ENCODE measurements at places on chromosomes 2 and 18.
A peak's percentile ranks its signal among the peaks of the same experiment; 100 is the strongest.

GRCh38 chr2:198141726-198142125, 337.3 kb downstream of the PLCL1 start:
- DNase-seq, result no peak

- DNase-seq, result no peak
Measured at GRCh38 chr2:234702731-234703225, 205.9 kb upstream of the ARL4C start.

- no peak for DNase-seq
Measured at GRCh38 chr18:68177807-68178702, 536.9 kb downstream of the TMX3 start.

GRCh38 chr2:226906163-226906693, 70.4 kb downstream of the RHBDD1 start:
- no peak for DNase-seq

DNA sequence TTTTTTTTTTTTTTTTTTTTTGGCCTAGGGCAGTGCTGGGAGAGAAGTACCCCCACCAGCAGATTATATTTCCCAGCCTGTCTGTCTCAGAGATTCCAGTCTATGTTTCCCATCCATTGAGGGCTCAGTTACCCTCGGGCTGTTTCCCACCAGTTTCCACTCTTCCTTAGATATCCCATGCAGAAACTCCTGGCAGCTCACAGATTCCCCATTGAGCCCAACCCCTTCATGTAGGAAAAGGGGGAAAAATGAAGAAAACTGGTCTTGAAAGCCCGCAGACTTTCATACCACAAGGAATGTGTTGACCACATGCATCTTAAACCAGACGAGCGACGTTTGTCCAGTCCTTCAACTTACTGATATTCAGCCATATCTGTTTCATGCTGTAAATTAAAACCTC, 15.2 kb downstream of the ASXL3 start:
- DNase-seq, result no peak

- peak; percentile 86 for DNase-seq
Measured at GRCh38 chr2:197108758-197109157, 182.3 kb upstream of the PGAP1 start.

DNA sequence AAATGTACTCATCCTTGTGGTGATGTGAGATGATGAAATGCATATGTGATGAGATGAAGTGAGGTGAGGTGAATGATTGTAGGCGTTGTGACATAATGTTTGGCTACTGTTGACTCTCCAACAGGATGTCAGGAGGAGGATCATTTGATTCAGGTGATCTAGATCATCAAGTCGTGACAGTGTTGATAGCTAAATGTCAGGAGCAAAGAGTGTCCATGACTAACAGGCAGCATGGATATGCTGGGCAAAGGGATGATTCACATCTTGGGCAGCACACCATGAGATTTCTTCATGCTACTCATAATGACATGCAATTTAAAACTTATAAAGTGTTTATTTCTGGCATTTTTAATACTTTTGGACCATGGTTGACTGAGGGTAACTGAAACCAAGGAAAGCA, 40.2 kb upstream of the UBXN4 start:
- DNase-seq, result no peak

- no peak for DNase-seq
Measured at GRCh38 chr18:77457681-77458080, 208.0 kb downstream of the GALR1 start.

GRCh38 chr2:226426292-226426736, 373.3 kb downstream of the IRS1 start:
- DNase-seq, result no peak

GRCh38 chr2:75379476-75380210, 180.3 kb upstream of the TACR1 start:
- DNase-seq, result no peak

DNA sequence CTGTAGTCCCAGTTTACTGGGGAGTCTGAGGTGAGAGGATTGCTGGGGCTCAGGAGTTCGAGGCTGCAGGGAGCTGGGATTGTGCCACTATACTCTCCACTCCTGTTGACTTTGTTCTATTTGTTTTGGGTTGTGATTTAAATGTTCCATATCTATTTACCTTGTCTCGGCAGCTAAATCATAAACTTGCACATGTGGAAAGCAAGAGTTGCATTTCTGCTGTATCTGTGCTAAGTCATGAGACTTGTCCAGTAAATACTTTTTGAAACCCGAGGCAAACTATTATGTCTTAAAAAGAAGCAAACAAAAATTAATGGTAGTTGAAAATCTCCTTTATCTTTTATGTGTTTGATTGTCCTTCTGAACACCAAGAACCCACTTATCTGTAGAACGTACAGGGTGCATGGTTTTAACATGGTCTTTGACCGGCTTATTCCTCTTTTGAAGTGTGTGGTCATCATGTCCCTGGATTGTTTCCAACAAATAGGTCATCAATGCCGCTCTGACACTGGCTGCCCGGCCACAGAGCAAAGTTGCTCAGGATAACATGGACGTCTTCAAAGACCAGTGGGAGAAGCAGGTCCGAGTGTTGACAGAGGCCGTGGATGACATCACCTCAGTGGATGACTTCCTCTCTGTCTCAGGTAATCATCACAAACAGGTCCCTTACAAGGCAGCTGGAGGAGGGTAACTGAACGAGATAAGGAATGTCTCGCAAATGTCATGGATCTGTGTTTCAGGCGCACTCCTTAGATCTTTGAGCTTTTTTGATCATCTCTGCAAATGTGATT, 241.1 kb upstream of the LRRTM1 start:
- no peak for DNase-seq

- DNase-seq, result no peak
Measured at GRCh38 chr2:195356920-195357440, 300.0 kb upstream of the SLC39A10 start.

DNA sequence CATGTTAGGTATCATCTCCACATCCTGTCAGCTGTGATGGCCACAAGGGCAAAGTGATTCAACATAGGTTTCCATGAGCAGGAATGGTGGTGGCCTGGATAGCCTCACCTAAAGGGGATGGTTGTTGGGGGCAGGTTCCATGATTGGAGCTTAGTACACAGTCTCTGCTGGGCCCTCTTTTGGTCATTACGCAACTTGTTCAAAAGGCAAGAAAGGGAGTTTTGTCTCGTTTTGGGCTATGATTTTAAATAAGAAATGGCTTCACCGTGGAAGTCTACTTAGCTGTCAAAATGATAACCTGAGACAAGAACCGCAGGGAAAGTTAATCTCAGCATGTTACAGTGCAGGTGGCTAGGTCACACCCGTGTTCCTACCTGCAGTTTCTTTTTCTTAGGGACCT, 13.1 kb upstream of the MC4R start:
- DNase-seq, result no peak

DNA sequence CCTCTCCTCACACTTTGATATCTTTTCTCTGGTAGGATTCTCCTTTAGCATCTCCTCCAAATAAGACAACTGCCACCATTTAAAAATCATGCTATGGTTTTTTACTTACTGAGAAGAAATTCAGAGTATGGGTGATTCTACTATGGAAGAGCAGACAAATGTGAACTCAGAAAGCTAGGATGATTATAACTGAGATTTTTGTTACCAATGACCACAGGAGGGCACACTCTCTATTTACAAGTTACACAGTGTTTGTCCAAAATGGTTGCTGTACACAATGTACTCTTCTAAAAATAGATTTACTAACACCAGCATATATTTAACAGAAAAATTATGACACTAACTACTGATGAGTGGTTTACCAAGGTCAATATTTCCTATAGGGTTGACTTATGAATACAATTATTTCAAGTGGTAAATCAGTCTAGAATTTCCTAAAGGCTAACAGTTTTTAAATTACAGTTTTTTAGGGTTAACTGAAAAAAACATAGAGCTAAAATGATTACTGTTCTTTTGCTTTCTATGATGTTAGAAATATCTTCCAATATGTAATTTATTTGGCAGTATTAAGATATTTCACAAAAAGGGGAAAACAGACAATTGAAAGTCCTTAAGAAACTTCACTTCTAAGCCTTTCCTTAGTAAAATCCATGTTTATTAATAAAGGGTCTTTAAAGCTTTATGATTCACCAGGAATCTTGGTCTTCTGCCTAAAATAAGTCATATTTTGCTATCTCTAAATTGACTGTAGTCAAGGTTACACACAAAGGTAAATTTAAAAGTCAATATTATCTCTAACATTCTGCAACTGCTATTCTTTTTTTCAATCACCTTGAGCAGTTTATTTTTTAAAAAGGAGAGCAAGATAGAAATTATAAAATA, 57.2 kb downstream of the MAP4K3 start:
- peak; percentile 22 for DNase-seq

DNA sequence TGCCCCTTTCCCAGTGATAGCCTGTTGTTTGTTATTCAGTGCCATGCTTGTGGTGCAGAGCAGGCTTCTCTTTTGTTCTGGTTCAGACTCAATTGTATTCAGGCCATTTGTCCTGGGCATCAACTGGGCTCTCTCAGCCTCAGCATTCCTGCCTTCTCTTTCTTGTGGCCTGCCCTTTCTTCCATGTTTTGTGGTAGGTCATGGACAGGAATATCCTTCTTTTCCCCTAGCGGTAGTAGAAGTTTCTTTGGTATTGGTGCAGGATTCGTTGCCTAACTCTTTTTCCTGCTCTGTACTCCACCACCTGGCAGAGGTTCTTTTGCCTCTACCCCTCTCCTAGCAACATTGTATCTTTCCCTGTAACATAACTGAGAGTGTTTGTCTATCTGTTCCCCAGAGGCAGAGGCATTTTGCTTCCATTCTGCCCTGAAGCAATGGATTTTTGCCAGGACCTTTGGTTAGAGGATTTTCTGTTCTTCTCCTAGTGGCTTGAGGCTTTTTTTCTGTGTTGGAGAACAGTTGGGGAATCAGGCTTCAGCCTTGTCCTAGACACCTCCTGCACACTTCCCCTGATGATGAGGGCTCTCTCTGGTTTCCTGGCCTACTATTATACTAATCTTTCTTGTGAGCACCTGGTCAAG, 68.5 kb downstream of the NCOA1 start:
- no peak for DNase-seq

- no peak for DNase-seq
Measured at GRCh38 chr2:125861461-125861860, 794.5 kb upstream of the GYPC start.

DNA sequence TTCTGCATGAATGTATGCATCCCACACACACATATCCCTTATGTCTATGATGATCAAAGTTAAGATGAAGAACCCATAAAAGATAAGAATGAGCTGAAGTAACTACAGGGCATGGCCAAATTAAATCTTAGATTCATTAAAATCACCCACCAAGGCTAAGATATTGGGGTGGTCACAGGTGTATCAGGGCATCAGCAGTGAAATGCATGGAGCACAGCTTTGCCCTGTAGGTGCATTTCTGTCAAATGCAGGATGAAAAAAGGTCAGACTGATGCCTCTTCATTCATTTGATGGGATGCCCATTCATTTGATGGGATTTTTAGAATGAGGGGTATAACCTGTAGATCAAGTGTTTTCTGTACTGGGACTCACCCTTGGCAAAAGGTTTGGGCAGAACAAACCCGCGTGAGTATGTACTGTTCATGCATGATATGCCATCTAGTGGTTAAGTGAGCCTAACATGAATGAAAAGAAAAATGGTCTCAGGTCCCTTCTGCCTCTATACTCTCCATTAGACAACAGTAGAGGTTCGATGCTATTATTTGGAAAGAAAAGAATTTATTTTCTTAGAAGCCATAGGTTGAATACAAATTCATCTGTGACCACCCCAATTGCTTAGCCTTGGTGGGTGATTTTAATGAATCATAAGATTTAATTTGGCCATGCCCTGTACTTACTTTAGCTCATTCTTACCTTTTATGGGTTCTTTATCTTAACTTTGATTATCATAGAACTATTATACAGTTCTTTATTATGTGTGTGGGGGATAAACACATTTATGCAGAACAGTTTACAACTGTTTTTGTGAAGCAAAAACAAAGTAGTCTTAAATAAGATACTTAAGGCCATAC, 43.2 kb upstream of the NOSTRIN start:
- no peak for DNase-seq

DNA sequence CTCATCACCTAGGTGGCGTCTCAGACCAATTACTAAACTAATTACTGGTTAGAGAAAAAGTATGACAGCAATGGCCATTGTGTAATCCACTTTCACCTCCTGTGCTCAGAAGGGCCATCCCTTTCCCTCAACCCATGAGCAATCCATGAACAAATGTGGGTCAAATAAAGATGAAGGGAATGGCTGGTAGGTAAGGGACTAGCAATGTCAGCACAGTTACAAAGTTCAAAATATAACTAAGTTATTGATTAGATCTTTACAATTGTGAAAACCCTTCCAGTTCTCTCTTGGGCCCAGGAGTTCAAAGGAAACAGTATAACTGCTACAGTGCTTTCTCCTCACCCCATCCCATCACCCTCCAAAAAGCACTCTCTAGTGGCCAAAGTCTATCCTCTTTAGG, 98.3 kb downstream of the DTNA start:
- DNase-seq, result no peak

GRCh38 chr2:16206191-16206944, 266.0 kb downstream of the MYCN start:
- DNase-seq, result no peak

DNA sequence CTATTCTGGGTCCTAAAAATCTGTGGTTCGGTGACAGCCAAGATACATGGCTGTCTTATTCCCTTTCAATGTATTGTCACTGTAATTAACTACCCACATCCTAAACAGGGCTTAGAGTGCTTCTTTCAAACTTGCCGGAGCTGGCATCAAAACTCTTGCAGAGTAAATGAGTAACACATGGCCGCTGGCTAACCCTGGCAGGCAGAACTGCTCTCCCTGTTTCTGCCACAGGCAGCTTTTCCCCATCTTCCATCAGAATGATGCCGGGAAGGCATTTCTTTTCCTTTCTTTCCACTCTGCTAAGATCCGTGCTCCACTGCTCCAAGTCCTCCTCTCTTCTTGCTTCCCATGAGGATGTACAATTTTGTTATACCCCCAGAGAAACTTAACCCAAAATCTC, 54.8 kb upstream of the PTPRM start:
- DNase-seq, result no peak

GRCh38 chr2:196167666-196168065, 3.7 kb downstream of the STK17B start:
- DNase-seq, result no peak
